ENCODE measurements at places on chromosomes 13 and 19.

GRCh38 chr13:77714119-77714755 is 16.8 kb downstream of the SLAIN1 start:
- no peak for DNase-seq

GRCh38 chr19:19262190-19263057 is 10.7 kb downstream of the TM6SF2 start:
- DNase-seq = no peak

GRCh38 chr13:43237616-43238015 is 214.2 kb downstream of the DNAJC15 start:
- DNase-seq = no peak

GRCh38 chr19:15222738-15223648 is 9.3 kb downstream of the EPHX3 start:
- DNase-seq = peak; percentile 78

DNA sequence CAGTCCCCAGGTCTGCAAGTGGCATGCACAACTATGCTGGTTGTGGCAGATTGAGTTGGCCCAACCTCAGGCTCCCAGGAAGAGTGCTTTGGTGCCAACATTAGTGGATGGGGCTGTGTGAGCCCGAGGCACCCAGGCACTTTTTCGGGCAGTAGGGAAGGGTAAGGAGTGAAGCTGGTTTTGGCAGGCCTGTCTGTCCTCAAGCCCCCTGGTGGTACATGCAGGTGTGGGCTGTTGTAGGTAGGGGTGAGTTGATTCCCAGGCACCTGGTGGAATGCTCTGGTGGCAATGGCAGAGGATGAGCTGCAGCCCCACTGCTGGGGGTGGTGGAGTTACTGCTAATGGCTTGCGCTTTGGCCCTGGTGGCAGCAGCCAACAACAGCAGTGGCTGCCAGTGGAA is 723.7 kb upstream of the SLITRK1 start:
- DNase-seq = no peak

DNA sequence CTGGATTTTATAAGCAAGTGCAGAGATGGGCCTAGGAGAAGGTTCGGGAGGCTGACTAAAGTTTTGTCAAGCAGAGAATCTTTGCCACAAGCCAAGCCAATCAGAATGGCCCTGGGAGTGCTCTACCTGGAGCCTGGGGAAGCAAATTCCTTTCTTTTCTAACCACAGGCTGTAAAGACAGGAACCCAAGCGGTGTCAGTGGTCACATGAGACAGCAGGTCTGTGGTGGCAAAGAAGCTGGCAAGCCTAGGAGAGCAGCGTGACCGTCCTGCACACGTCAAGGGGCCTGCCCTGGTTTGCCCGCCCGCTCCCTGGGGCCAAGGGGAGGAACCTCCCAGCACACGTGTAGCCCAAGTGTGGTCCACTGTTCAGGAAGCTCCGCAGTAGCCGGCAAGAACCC is 90.8 kb downstream of the IPO5 start:
- DNase-seq = no peak

DNA sequence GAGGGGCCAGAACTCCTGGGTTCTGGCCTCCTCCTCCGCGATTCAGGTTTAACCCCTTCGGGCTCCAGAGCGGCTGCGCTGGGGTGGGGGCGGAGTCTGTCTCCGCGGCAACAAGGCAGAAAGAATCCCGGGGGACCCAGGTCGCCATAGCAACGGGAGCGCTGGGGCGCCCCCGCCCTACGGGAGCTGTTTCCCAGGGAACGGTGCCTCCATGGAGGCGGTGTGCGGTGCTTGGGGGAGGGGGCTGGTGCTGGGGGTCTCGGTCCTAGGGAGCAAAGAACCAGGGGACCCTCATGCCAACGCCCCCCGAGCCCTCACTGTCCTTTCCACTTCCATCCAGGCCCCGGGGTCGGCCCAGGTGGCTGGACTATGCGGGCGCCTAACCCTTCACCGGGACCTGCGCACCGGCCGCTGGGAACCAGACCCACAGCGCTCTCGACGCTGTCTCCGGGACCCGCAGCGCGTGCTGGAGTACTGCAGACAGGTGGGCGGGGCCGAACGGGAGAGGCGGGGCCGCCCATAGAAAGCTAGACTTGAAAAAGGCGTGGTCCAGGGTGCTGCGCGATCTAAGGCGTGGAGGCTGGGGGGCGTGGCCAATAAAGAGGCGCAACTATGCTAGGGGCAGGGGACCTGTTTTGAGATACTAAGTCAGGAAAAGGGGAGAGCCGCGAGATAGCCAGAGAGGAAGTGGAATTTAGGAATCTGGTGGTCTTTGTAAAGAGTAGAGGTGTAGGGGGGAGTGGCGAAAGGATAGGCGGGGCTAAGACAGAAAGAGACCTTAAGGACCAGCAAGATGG is 1.2 kb downstream of the APLP1 start:
- DNase-seq = no peak

DNA sequence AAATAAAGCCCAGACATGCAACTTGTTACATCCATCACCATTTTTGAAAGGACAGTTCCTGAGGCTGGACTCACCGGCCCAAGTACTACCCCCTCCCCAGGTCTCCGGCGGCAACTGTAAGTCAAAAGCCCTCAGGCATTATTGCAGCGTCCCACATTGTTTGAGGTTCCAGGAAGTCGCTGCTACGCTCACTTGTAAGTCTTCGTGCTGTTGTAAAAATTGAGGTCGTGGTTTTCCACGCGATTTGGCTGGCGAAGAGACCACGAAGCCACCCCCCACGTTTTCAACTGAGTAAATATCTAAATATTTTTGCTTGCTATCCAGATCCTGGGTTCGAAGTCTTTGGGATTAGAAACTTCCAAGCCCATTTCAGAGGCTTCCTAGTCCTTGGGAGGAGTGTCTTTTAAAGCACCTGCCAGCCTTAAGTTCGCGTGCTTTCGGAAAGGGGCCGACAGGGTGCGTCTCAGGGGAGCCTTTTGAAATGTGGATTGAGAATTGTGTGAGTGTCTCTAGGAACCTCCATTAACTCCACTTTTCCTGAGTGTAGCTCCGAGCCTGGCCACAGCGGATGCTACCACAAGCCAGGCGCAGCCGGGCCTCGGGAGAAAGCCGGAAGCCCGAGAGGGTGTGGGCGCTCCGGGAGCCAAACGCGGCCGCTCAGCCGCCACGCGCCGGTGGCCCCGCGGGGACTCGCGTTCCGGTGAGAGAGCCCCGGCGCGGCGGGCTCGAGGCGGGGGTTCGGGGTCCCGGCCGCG is 434 bp upstream of the FNDC3A start:
- DNase-seq = peak; percentile 47

DNA sequence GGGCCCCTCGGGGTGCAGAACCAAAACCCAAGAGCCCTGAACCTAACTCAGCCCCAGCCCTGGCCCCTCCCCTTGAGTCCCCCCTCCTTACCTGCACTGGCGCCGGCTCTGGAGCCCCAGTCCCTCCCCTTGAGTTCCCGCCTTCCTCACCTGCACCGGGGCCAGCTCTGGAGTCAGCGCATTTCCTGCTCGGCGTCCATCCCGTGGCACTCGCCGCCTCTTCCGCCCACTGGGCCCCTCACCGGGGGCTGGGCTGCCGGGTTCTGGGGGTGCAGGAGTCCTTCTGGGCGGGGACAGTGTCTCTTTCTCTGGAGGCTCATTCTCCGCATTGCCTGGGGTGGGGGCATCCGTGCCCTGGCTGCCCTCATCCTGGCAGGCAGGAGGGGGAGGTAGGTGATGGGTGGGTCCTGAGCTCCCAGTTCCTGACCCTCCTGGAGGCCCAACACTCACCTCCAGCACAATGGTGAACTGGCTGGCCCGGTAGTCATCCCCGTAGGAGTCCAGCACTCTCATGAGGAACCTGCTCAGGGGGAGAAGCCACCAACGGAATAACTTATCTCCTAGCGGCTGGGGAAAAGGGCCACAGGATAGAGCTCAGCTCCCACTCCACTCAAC is 5.3 kb downstream of the NDUFA3 start:
- no peak for DNase-seq

DNA sequence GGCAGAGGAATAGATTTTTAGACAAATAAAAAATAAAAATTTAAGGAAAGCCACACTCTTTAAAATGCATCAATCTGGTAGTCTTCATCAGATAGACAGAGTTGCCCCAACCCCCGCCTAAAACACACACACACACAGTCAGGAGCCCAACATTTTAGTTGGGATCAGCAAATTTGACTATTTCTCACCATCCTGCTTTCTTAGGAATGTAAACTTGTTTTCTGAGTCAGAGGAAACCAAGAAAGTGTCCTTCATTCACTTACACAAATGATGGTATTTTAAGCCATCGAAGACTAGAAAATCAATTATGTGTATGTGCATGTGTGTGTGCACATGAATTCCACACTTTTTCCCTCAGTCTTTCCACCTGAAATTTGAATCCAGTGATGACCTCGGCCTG is 1657.5 kb downstream of the SLITRK1 start:
- DNase-seq = no peak

DNA sequence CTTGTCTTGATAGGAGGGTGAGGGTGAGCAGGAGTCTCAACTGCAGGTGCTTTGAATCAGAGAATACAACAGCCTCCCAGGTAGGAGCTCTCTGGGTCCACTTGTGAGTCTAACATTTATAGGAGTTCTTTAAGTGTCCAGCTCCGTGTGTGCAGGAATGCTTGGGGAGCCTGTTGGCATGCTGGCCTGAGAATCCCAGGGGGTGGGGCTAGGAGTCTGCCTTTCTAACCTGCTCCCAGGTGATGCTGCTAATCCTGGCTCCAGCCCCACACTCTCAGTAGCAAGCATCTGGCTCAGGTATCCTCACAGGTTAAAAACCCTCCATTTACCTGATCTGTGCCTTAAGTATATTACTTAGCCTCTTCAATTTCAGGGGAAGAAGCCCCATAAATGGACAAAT is 368.9 kb downstream of the RBM26 start:
- no peak for DNase-seq

GRCh38 chr13:79791471-79792042 is 310.6 kb downstream of the NDFIP2 start:
- DNase-seq = no peak

DNA sequence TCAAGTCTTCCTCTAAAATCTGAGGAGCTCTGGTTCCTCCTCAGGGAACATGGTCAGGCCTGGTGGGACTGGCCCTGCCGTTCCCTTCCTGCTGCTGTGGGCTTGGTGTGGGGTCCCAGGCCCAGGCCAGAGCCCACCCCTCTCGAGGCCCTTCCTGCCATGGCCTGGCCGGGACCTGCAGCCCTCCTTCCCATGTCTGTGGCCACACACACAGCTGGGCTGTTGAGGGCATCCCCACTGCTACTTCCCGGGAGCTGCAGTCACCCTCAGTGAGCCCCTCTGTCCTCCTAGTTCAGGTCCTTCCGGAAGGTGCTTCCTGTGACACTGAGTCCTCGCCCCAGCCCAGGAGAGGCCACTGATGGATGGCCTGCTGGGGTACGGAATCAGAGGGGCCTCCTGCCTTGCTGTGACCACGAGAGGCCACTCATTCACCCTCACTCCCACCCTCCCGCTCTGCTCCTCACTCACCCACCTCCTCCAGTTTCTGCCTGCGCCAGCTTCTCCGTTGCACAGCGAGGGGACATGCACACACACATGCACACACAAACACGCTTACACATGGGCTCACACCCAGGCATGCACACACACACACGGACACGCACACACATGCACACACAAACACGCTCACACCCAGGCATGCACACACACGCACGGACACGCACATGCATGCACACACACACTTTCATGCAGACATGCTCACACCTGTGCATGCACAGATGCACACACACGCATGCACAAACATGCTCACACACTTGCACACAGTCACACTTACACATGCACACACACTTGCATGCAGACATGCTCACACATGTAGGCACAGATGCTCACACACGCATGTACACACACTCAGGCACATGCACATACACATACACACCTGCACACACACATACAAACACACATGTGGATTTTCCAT is 7.3 kb upstream of the MCF2L start:
- DNase-seq = peak; percentile 27

- DNase-seq = peak; percentile 48
These were observed 145.7 kb downstream of the COL4A1 start for GRCh38 chr13:110161112-110161882.

- DNase-seq = no peak
These were observed 15.5 kb downstream of the KLF2 start for GRCh38 chr19:16340092-16340491.

DNA sequence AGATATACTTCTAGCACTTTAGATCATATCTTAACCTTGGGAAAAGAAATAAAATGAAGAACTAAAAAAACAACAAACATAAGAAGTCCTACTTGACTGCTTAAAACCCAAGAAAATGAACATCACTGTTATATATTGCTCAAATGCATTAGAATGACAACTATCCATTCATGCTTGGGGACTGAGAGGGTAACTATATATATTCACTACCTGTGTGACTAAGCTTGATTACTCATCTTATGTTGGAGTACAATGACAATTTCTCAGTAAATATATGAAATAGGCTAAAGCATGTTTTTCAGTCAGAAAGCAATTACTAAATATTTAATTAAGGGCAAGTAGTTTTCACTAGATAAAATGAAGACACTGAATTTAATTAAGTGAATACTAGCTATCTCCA is 40.1 kb downstream of the ZC3H13 start:
- no peak for DNase-seq

- no peak for DNase-seq
These were observed 965.2 kb downstream of the PCDH9 start for GRCh38 chr13:66264971-66265370.

GRCh38 chr13:22017226-22017625 is 346.4 kb downstream of the FGF9 start:
- DNase-seq = no peak

- DNase-seq = no peak
These were observed 66.1 kb upstream of the C1QTNF9B start for GRCh38 chr13:23963184-23963931.

DNA sequence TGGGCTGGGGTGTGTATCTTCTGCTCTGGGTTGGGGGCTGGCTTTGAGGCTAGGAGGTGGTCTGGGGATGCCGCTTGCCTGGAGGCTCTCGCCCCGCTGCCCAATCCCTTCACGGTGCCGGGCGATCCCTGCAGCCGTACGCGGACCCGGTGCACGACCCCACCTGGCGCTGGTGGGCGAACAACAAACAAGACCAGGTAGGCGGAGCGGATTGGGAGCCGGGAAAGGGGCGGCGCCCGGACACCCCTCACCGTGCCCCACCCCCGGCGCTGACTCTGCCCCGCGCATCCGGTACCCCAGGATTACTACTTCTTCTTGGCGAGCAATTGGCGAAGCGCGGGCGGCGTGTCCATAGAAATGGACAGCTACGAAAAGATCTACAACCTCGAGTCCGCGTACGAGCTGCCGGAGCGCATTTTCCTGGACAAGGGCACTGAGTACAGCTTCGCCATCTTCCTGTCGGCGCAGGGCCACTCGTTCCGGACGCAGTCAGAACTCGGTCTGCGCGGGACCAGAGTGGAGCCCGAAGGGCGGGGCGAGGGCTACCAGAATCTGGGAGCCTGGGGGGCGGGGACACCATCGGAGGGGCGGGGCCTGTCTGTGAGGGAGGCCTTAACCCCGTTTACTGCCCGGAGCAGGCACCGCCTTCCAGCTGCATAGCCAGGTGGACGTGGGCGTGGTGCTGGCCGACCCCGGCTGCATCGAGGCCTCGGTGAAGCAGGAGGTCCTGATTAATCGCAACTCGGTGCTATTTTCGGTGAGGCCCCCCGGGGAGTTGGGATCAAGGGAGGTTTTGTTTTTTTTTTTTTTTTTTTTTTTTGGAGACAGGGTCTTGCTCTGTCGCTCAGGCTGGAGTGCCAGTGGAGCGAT is 12.1 kb upstream of the PSMD8 start:
- DNase-seq = peak; percentile 79

GRCh38 chr19:51514866-51515481 is 13.4 kb upstream of the SIGLEC12 start:
- no peak for DNase-seq

Measured in right lobe of liver (tissue), 6 donors.